ENCODE measurements at places on chromosomes 12 and 14. TPM values are rescaled to one million over a fixed set of nuclear protein-coding genes. Genes with fewer than 3 reads are reported as not detected.

Gene VPS29
- 118 TPM for total RNA-seq

Gene LRP1-AS
- total RNA-seq = not detected

Gene TAC3
- total RNA-seq = 0.94 TPM

Gene SIX6
- total RNA-seq = not detected

Gene TEX52
- not detected for total RNA-seq

Gene SLCO1A2
- total RNA-seq = 7.5 TPM
